ENCODE measurements at places on chromosomes 16 and 17. TPM values are rescaled to one million over a fixed set of nuclear protein-coding genes. Genes with fewer than 3 reads are reported as not detected.

Gene CDRT15
- total RNA-seq = not detected

- peak; percentile 25 for DNase-seq
Observed at GRCh38 chr17:69047368-69048263, 13.1 kb downstream of the ABCA9 start.

GRCh38 chr17:29718446-29719039, 95.8 kb upstream of the CORO6 start:
- no peak for DNase-seq

- no peak for DNase-seq
Observed at GRCh38 chr16:52308051-52308450, 238.9 kb downstream of the TOX3 start.

DNA sequence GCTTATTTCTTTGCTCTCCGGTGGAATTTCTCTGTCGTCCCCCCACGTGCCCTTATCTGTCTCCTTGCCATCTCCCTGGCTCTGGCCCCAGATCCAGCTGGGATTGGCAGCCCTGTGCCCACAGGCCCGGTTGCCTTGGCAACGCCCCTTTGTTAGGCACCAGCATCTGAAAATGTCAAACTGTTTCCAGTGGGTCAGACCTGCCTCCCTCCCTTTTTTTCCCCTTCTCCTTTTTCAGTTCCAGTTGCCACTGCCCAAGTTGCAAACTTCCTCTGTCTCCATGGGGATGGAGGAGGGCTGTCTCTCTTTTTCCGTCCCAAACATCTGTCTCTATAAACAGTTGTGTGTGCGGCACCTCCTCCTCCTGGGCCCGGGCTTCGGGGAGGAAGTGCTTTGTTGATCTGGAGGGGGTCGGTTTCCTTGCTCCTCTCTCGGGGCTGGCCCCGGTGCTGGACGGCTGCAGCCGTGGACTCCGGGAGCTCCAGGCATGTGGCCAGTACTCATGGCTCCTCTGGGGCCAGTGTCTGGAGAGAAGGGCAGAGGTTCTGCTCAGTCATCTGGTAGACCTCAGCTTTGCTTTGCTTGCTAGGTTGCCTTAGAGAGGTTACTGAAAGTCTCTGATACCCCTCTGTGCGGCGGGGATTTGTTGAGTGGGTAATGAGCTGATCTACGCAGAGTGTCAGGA, 35.3 kb downstream of the SOCS3 start:
- peak; percentile 87 for DNase-seq

- no peak for DNase-seq
Observed at GRCh38 chr16:74999219-74999608, 390 bp downstream of the ZNRF1 start.

DNA sequence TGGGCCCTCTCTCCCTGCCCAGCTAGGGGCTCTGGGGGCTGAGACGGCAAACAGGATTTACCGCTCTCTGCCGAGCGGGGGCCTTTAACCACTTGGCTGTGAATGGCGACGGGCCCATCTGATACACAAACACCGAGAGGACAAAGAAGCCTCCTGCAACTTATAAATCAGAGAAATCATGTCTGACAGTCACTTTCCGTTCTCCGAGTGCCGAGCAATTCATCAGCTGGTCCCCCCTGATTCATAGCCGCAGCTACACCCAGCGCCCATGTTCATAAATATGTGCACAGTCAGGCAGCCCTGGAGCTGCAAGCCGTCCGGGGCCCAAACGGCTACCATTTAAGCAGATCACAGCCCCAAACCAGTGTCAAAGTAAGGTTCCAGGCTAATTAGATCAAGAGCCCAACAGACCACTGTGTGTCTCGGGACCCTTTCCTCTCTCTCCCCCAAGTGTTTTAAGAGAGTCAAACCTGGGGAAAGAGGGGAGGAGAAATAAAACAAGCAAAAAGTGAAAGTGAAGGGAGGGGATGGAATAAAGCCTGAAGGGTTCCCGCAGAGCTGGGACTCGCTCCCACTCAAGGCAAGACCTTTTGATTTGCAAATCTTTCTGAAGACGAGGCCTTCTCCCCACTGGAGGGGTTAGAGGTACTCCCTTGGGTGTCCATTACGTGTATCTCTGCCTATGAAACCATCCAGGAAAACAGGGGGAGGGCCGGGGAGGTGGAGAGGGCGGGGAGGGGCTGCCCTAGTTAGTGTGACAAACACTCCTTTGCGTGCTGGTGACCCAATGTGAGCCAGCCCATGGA, 154.7 kb downstream of the C16orf78 start:
- DNase-seq = no peak

DNA sequence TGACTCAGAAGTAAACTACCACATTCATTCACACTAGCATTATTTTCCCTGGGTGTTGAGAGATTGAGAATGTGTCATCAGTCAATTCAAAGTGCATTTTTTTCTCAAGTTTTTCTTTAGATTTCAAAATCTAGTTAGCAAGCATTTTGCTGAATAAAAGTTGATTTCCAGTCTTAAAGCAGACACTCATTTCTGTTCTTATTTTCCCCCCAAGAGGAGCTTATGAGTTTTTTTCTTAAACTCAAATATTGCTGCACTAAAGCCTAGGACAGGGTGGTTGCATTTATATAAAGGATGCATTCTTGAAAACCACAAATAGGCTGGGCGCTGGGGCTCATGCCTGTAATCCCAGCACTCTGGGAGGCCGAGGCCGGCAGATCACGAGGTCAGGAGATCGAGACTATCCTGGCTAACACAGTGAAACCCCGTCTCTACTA, 15.3 kb downstream of the CDH3 start:
- no peak for DNase-seq

DNA sequence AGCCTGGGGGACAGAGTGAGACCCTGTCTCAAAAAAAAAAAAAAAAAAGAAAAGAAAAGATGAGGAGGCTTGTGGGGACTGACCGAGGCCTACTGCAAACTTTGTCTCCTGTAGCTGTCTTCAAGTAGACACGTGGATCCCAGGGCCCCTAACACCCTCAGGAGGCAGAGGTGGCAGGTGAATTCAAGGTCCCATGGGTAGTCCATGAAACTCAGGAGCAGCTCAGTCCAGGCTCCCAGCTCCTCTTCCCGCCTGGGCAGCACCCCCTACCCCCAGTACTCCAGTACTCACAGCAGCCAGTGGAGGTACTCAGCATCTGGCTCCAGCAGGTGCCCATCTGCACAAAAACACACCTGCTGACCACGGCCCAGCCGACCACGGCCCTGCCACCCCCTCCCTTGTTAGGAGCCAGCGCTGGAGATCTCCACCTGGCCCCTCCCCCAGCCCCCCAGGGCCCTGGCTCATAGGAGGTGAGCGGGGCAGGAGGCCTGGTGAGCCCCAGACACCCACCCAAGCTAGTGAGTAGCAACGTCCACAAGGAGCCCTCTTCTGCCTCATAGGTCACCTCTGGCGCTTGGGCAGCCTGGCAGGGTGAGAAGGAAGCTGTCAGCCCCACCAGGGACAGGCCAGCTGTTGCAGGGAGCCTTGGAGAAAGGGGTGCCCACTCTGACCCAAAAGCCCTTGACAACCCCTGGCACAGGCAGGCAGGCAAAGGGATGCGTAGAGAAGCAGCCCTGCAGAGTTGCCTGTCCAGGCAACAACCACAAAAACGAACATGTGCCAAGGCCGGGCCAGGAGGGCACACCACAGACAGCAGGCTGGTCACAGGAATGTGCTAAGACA, 3.8 kb downstream of the MRPL38 start:
- no peak for DNase-seq

DNA sequence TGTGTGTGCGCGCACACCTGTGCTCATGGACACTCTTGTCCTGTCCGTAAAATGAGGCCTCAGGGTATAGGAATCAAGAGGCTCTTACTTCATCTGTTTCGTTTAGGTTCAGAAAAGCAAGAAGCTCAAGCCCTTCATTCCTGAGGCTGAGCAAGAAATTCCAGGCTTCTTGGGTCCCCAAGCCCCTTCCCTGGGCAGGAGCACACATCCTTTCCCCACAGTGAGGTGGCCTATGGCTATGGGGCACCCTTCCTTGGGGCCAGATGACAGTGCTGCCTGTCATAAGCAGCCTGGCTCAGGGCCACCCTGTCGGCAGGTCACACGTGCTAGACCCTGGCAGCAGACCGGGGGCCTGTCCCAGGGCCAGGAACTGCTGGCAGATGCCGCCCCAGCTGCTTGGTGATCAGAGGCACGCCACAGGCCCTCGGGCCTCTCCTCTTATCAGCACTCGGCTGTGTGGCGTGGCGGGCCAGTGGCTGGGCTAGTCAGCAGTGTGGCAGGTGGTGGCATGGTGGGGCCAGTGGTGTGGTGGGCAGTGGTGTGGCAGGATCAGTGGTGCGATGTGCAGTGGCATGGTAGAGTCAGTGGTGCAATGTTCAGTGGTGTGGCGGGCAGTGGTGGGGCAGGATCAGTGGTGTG, 50.2 kb downstream of the NKD1 start:
- DNase-seq = peak; percentile 69

Gene BCL6B
- not detected for total RNA-seq

GRCh38 chr16:74580833-74581232, 26.1 kb downstream of the GLG1 start:
- DNase-seq = peak; percentile 68

GRCh38 chr16:12132850-12133440, 156.4 kb downstream of the SNX29 start:
- DNase-seq = peak; percentile 47

Gene CD300E
- not detected for total RNA-seq

- no peak for DNase-seq
Observed at GRCh38 chr17:70668938-70669778, 499.8 kb downstream of the KCNJ2 start.

DNA sequence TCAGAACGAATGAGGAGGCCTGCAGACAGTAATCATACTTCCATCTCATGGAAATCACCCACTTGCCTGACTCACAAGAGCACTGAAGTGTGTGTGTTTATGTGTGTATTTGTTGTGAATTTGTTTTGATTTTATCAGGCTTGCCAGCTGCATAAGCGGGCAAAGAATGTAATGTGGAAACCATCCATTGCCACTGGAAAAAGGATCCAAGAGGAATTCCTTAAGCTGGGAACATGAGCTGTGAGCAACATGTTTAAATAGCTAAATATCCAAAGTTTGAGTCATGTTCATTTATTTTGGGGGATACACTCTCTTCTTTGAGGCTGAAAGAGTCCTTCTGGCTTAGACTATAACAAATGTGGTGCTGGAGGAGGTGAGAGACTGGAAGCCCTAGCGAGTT, 198.4 kb upstream of the TBX2 start:
- peak; percentile 77 for DNase-seq

GRCh38 chr17:40922239-40922638, 15.2 kb downstream of the KRT23 start:
- DNase-seq = peak; percentile 88

DNA sequence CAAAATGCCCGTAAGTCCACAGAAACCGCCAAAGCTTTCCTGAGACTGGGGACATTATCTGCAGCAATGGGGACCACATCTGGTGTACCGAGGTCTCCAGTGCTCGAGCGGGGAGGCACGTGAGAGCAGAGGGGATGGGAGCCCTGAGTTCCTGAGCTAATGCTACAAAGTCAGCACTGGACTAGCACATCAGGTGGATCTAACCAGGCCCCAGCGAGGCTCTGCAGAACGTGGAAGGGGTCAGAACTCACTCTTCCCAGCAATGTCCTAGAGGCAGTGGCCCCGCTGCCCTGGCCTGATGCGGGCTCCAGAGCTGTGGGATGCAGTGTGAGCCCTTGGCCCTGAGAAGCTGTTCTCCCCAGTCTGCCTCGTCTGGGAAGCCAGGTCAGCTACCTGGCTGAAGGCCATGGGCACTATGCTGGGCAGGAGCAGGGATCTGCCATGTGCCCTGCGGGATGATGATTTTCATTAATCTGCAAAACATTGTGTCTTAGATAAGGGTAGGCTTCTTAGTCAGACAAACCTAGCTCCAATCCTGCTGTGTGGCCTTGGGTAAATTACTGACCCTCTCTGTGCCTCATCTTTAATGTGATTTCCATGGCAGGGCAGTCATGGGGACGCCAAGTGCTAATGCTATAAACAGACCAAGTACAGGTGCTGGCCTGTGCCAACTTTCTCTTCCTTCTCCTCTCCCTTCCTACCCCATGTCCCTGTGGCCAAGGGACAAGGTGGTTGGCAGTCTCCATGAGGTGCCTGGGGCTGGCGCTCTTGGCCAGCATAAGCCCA, 40.1 kb upstream of the SLC38A10 start:
- DNase-seq = no peak

Gene ODAD4
- 0.57 TPM for total RNA-seq

Gene PLK1
- total RNA-seq = 1.6 TPM

Gene CD300LG
- total RNA-seq = not detected

- no peak for DNase-seq
Observed at GRCh38 chr16:75763204-75763603, 36.9 kb upstream of the CPHXL start.

Gene SKAP1
- not detected for total RNA-seq

Gene HASPIN
- 1.6 TPM for total RNA-seq

DNA sequence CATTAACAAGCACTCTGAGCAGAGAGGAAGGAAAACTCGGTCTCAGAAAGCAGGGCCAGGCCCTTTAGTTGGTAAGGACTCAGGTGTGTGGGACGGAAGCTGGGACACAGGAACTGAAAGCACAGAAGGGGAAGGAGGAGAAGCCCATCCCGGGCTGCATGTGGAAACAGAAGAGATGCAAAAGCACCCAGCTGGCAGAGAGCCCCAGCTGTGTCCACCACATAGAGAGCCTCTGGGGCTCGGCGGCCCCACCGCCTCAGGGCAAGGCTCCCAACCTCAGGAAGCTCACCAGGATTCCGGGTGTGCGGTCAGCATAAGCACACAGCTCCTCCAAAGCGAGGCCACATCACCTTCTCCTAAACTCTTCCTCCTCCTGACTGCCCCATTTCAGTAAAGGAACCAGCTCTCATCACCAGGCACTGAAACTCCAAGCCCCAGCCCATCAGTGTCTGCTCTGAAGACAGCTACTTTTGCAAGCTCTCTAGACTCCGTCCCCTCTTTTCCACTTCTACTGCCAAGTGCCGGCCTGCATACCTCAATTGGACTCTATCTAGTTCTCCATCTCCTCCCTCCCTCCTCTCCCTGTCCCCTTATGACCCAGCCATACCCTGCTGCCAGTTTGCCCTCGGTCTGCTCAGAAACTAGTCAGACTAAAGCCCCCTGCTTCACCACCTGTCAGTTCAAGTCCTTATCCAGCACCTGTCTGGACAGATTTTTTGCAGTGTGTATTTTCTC, 6.0 kb downstream of the ST3GAL2 start:
- no peak for DNase-seq

- DNase-seq = peak; percentile 39
Observed at GRCh38 chr16:1706386-1707192, 594 bp downstream of the MAPK8IP3 start.

GRCh38 chr16:68190736-68191510, 45.0 kb downstream of the ESRP2 start:
- no peak for DNase-seq

Gene NKD1
- 0.75 TPM for total RNA-seq

DNA sequence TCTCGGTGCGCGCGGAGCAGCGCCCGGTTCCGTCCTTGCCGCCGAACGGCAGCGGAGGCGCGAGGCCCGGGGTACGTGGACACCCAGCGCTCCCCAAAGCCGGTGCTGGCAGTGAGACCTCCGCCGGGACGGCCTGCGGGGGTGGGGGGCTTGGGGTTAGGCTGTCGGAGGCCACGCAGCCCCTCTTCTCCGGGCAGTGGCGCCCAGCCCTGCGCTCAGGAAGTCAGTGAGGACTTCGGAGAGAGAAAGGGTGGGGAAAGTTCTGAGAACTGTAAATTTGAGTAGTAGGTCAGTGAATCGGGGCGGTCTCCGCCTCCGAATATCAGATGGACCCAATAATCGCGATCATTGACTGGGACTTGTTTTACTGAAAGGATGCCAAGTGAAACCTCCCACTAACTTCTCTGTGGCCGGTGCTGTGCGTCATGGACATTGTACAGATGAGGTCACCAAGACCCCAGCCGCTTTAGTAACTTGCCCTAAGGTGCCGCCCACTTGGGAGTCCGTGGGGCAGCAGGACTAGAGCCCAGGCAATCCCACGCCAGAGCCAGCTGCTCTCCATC, 468 bp downstream of the IL4R start:
- peak; percentile 62 for DNase-seq

Gene ANKS3
- total RNA-seq = 16.8 TPM

Gene ITGAX
- total RNA-seq = not detected
